Adrenal gland (tissue), 19 donors: ENCODE measurements at places on chromosomes 16 and 17. TPM values are rescaled to one million over a fixed set of nuclear protein-coding genes. Genes with fewer than 3 reads are reported as not detected.

The C17orf50 gene
- polyA plus RNA-seq, result 0.24 TPM

The SGCA gene
- not detected for polyA plus RNA-seq

The TMC6 gene
- polyA plus RNA-seq, result 40.3 TPM

The IRX3 gene
- polyA plus RNA-seq, result 1.4 TPM

The RAB11FIP4 gene
- 2.1 TPM for polyA plus RNA-seq

The SLC5A11 gene
- 0.32 TPM for polyA plus RNA-seq
